NCI-H460 (cell line): ENCODE measurements at places on chromosomes 16 and 17.
A peak's percentile ranks its signal among the peaks of the same experiment; 100 is the strongest.

DNA sequence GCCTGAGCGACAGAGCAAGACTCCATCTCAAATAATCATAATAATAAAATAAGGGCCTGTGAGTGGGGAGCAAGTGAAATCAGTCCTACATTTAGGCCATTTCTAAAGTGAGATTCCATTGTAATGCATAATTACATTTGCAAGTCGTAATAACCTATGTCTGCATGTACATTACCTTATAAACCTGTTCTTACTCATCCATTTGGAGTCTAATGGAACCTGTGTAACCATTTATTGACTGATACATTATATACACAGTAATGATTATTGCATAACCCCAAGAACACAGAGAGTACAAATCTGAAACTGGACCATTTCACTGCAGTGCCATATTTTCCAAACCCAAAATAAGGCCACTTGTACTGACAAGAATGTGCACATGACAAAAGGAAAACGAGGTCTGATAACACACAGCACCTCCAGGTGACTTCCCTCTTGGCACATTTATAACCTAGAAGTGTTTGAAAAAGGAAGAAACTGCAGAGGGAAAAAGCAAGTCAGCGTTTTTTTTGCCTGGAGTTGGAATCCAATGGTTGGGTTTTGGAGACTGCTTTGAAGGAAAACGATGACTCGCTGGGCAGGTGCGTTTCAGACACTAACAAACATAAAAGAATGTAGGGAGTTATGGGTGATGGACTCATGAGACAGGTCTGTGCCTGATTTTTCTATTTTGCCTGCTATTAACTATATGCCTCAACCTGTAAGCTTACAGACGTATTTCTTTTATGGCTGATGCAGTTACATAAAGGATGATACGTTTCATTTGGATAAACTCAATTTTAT is 63.6 kb upstream of the KIFC3 start:
- DNase-seq = no peak

DNA sequence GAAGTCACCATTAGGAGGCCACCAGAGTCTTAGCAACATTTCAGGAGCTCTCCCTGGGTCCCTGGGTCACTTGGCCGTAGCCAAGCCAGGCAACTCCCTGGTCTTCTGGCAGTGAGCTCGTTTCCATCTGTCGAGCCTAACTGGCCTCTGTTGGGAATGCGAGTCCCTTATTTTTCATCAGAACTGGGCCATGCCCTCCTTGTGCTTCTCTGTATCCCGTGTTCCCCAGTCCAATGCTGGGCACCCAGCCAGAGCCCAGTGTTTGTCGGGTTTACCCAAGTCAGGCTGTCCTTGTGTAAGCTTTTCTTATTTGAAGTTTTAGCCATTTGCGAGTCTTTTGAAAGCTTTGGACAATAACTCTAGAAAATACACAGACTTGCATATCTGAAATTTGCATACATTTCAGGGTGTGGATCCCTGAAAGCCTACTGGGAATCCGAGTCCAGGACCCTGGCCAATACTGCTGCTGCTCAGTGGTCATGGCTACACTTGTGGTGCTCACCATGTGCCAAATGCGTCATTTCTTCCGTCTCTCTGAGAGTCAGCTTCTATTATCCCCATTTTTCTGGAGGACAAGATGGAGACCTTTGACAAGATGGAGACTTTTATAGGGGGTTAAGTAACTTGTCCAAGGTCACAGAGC is 81.6 kb upstream of the LGALS9 start:
- no peak for DNase-seq

- DNase-seq = peak; percentile 68
These were observed 45.0 kb upstream of the NACA2 start for GRCh38 chr17:61635913-61636432.

DNA sequence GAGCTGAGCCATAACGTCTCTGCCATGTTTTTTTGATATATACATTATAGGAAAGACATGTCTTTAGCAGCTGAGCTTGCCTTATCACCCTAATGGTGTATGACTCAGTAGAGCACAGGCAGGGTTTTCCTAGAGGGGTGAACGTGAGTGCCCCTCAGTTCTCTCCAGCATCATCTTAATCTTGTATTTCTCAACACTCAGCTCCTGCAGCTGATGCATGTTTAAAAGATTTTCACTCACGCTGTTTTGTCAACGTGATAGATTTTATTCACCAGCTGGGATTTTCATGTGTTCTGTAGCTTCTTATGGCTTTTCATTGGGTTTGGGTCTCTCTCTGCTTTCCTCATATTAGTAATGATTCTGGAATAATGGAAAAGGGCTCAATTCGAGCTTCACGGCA is 186.0 kb upstream of the PMFBP1 start:
- DNase-seq = no peak

- DNase-seq = no peak
These were observed 36.8 kb downstream of the ASPA start for GRCh38 chr17:3512505-3513171.

DNA sequence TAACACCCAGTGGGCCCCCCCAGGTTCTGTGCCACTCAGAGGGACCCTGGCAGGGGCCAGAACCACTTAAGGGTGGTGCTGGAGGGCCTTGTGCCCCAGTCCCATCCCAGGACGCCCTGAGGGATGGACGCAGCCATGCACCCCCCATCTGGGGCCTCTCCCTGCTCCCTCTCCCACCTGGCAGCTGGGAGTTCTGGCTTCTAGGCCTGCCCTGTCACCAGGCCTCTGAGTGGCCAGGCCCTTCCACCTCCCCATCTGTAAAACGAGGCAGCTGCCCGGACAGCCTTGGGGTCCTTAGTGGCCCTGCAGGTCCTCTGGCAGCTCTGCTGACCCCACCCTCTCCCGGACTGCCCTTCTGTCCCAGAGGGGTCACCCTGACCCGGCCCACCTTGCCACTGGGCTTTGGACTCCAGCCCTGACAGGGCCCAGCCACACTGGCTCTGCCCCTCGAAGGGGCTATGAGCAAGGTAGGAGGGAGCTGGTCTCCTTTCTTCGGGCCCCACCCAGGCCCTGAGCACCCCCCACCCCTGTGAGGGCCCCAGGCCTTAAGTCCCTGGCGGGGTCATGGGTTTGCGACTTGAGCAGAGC is 12.3 kb downstream of the PAM16 start:
- no peak for DNase-seq

DNA sequence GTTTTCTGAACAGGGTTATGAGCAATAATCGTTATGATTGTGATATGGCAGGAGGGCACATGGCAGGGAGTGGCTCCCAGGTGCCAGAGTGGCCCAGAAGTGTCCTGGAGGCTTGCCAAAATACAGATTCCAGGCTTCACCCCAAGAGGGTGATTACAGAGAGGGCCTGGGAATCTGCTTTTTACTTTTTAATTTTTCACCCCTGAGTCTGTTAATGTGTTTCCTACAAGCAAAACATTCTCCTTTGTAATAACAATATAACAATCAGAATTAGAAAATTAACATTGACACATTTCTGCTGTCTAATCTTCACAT is 212.4 kb downstream of the SNX29 start:
- DNase-seq = no peak
